Osteoblast (primary cell): ENCODE measurements at places on chromosomes 7 and 10. TPM values are rescaled to one million over a fixed set of nuclear protein-coding genes. Genes with fewer than 3 reads are reported as not detected.

GRCh38 chr10:44824607-44825006 lies 86.5 kb upstream of the TMEM72 start:
- no peak overlapping the region for H3K4me3 ChIP-seq
- no peak overlapping the region for H3K27ac ChIP-seq
- H3K4me1 ChIP-seq: peaks cover 2% of the 10 kb centered on the region
- no peaks in the 10 kb centered on the region for H3K27me3 ChIP-seq
- DNase-seq: no peak

ANXA8 gene
- total RNA-seq: 0.59 and 0.72 TPM in 2 replicates

- no peak overlapping the region for H3K4me3 ChIP-seq
- no peak overlapping the region for H3K27ac ChIP-seq
- no peaks in the 10 kb centered on the region for H3K36me3 ChIP-seq
- no peak for DNase-seq
- H3K4me1 ChIP-seq: peaks cover 12% of the 10 kb centered on the region
- H3K27me3 ChIP-seq: peaks cover 16% of the 10 kb centered on the region
Observed at GRCh38 chr10:70272925-70273316, 10.9 kb downstream of the NPFFR1 start.

DNA sequence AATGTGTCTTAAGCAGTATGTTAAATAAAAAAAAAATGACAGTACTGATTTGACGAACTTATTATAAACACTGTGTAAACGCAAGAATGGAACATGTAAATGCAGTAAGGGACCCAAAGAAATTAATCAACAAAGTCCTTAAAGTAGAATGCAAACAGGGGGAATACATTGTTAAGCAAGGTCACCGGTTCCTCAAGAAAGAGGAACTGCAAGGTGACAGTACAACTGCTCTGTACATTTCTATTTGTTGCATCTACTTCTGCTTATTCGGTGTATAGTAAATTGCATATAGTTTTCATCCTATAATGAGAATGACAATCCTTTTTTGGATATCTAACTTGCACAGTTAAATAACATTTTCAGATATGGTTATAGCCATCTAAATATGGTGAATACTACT lies 387.0 kb upstream of the SEMA3D start:
- DNase-seq: no peak
- H3K27me3 ChIP-seq: no peaks in the 10 kb centered on the region
- no peaks in the 10 kb centered on the region for H3K36me3 ChIP-seq
- H3K4me1 ChIP-seq: no peaks in the 10 kb centered on the region

- peaks cover 22% of the 10 kb centered on the region for H3K4me1 ChIP-seq
- no peak overlapping the region for H3K4me3 ChIP-seq
- peak; percentile 83 for DNase-seq
Observed at GRCh38 chr7:94190599-94191061, 186.5 kb upstream of the BET1 start.

- no peak overlapping the region for H3K4me3 ChIP-seq
- H3K4me1 ChIP-seq: no peaks in the 10 kb centered on the region
- H3K27ac ChIP-seq: no peak overlapping the region
- H3K36me3 ChIP-seq: no peaks in the 10 kb centered on the region
Observed at GRCh38 chr7:94893661-94894060, 13.7 kb upstream of the PPP1R9A start.

DNA sequence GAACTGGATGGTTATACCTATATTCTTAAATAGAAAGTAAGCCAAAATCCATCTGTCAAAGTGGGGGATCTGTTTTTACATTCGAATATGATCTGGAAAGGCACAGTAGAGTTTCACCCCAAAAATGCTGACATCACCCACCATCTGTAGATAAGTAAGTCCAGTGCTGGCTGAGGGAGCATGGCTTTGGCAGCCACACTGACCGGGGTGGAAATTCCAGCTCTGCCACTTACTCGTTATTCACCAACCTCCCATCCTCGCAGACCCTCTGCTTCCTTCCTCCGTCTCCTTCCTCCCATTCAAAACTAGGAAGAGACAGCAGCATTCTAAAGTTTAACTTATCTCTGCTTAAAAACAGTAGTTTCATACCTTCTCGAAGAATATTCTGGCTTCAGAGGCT lies 84.9 kb upstream of the GATA3 start:
- no peaks in the 10 kb centered on the region for H3K4me1 ChIP-seq
- H3K27ac ChIP-seq: no peak overlapping the region
- DNase-seq: no peak
- no peaks in the 10 kb centered on the region for H3K27me3 ChIP-seq
- no peak overlapping the region for H3K4me3 ChIP-seq

SEC24C gene
- total RNA-seq: 28.3 and 28.6 TPM in 2 replicates

- H3K4me1 ChIP-seq: no peaks in the 10 kb centered on the region
- no peaks in the 10 kb centered on the region for H3K27me3 ChIP-seq
- peak; percentile 65 for DNase-seq
Observed at GRCh38 chr10:89615824-89616223, 29.2 kb downstream of the PANK1 start.

- no peak overlapping the region for H3K4me3 ChIP-seq
- peak; percentile 32 for DNase-seq
- no peak overlapping the region for H3K27ac ChIP-seq
- no peaks in the 10 kb centered on the region for H3K27me3 ChIP-seq
Observed at GRCh38 chr10:42988069-42988468, 88.8 kb upstream of the RET start.

CALHM2 gene
- 54.6 and 56.3 TPM in 2 replicates for total RNA-seq

OR6B1 gene
- not detected in 2 replicates for total RNA-seq
